ENCODE measurements at places on chromosomes 11 and 22. TPM values are rescaled to one million over a fixed set of nuclear protein-coding genes. Genes with fewer than 3 reads are reported as not detected.

Gene CRYBA4
- total RNA-seq = not detected

Gene UPK3A
- total RNA-seq = not detected

Gene SYCE3
- not detected for total RNA-seq

Gene STK33
- 4.3 TPM for total RNA-seq

Gene ZC3H7B
- total RNA-seq = 29.7 TPM
